ENCODE measurements at places on chromosomes 2 and 18. TPM values are rescaled to one million over a fixed set of nuclear protein-coding genes. Genes with fewer than 3 reads are reported as not detected.

Gene ZNF2
- 8.0 TPM for total RNA-seq

DNA sequence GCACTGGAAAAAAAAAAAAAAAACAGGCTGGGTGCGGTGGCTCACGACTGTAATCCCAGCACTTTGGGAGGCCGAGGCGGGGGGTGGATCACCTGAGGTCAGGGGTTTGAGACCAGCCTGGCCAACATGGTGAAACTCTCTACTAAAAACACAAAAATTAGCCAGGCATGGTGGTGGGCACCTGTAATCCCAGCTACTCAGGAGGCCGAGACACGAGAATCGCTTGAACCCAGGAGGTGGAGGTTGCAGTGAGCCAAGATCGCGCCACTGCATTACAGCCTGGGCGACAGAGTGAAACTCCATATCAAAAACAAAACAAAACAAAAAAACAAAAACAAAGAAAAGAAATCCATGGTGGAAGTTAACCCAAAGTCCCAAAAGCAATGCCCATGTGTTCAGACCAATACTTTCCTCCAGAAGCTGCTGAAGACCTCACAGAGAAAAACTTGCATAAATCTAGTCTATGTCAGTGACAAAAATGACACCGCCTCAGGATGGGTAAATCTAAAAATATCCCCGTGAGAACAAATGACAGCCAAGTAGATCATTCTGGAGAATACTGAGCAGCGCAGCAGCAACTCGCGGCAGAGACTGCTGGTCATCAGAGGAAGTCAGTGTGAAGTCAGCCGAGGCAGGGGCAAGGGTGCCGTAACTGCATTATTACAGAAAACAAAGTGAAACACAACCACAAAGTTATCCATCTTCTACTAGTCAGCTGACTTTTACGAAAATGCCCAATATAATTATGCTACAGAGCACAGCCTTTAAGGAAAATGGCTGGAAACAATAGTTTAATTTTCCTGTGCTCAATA, 41.0 kb downstream of the LPIN2 start:
- peaks cover 76% of the 10 kb centered on the region for H3K4me1 ChIP-seq
- peaks cover 2% of the 10 kb centered on the region for H3K36me3 ChIP-seq
- peak overlapping the region; percentile 7 for H3K4me3 ChIP-seq
- H3K27me3 ChIP-seq: no peaks in the 10 kb centered on the region

GRCh38 chr2:172047566-172048507, 37.5 kb upstream of the DLX1 start:
- H3K27me3 ChIP-seq: no peaks in the 10 kb centered on the region
- no peaks in the 10 kb centered on the region for H3K36me3 ChIP-seq
- no peak overlapping the region for H3K4me3 ChIP-seq

Gene C2orf15
- total RNA-seq: not detected

Gene DOK6
- total RNA-seq: 15.1 TPM

Gene GNLY
- not detected for total RNA-seq

Gene TRIM43B
- not detected for total RNA-seq

DNA sequence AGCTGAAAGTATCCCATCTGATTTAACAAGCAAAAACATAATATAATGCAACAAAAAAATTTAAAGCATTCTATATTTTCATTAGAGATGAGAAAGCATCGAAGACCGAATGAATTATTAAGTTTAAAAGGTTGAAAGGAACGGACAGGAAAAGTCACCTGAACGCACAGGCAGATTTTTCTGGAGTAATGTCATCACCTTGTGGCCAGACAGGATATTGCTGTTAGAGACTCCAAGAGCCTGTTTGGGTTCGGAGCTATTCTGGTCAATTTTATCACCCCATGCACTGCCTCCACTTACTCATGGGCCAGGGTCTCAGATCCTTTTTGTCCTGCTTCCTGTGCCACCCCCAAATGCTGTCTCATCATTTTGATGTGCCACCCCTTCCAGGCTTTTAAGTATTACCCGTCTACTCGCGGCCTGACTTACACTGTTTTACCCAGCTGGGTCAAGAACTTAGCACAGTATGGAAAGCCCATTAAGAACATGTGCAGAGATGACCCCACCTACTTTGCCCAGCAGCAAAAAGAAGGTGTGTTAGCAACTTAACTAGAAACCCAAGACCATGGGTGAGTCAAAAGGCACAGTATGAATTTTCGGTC, 27.3 kb downstream of the GKN2 start:
- DNase-seq: no peak
- no peak overlapping the region for H3K4me3 ChIP-seq

- peaks cover 4% of the 10 kb centered on the region for H3K27me3 ChIP-seq
- no peak for DNase-seq
- H3K4me1 ChIP-seq: peaks cover 7% of the 10 kb centered on the region
- H3K36me3 ChIP-seq: peaks cover 3% of the 10 kb centered on the region
- no peak overlapping the region for H3K27ac ChIP-seq
- H3K4me3 ChIP-seq: no peak overlapping the region
Measured at GRCh38 chr18:79381811-79382311, 13.9 kb upstream of the NFATC1 start.

Data from chondrocyte (in vitro differentiated cells).